ENCODE measurements at places on chromosomes 4 and X. TPM values are rescaled to one million over a fixed set of nuclear protein-coding genes. Genes with fewer than 3 reads are reported as not detected.

SFRP2 gene
- not detected for total RNA-seq

NR3C2 gene
- total RNA-seq, result 1.5 TPM

PNMA3 gene
- total RNA-seq, result 0.70 TPM

SCLT1 gene
- 9.2 TPM for total RNA-seq

EREG gene
- total RNA-seq, result not detected

ADGRL3 gene
- not detected for total RNA-seq

GNRHR gene
- not detected for total RNA-seq
